HT-29 (cell line): ENCODE measurements at places on chromosomes 16 and 17.

DNA sequence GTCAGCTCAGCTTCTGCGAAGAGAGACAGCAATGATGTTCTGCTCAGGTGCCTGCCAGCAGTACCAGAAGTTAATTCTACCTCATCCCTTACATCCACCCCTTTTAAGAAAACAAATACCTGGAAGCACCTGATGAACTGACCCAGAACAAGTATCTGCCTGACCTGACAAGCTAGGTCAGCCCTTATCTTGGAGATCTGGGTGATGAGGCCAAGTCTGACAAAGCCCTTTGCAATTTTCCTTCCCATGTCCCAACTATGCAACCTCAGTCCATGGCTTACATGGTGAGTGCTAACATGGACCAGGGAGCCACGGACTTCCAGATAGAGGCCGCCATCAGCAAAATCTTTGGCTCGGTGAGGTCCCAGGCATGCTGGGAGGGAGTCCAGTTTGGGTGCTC is 3.6 kb downstream of the ACADVL start:
- no peak for DNase-seq

GRCh38 chr16:23788685-23789084 is 33.9 kb downstream of the CHP2 start:
- no peak for DNase-seq

GRCh38 chr16:53636978-53637377 is 66.7 kb downstream of the RPGRIP1L start:
- DNase-seq, result no peak

- peak; percentile 48 for DNase-seq
Observed at GRCh38 chr16:85554889-85555718, 58.0 kb upstream of the GSE1 start.

DNA sequence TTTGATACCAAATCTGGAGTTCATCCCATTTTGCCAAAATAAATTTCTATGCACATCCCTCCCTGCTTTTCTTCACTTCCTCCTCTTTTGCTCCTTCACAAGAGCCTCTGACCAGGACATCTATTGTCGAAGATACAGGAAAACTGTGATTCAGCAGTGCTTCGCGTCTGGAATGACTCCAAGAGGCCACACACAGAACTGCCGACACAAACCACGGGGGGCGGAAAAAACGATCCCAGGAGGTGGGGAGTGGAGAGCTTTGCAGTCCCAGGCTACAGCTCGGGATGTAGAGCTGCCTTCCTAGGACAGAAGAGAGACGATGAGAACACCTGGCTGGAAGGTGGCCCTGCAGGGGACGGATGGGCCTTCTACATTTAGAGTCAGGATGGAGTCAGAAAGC is 102.8 kb downstream of the XYLT1 start:
- peak; percentile 7 for DNase-seq

DNA sequence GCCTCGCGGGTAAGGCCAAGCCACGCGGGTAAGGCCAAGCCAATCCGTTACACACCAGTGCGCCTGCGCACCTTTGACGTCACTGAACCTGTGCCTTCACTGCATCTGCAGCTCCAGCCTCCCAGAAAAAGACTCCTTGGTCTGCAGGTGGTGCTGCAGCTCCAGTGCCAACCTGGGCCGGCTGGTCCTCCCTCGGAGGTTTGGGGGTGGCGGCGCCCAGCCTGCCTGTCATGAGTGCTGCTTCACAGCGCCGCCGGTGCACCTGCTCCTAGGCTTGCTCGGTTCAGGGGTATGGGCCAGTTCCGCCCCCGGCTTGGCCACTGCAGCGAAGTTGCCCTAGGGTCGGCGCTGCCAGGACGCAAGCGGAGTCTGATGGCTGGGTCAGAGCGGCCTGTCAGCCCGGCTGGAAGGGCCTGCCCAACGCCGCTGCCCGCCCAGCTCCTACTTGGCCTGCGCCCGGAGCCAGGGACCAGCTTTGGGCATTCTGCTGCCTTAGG is 146.6 kb downstream of the USP22 start:
- DNase-seq, result peak; percentile 3

DNA sequence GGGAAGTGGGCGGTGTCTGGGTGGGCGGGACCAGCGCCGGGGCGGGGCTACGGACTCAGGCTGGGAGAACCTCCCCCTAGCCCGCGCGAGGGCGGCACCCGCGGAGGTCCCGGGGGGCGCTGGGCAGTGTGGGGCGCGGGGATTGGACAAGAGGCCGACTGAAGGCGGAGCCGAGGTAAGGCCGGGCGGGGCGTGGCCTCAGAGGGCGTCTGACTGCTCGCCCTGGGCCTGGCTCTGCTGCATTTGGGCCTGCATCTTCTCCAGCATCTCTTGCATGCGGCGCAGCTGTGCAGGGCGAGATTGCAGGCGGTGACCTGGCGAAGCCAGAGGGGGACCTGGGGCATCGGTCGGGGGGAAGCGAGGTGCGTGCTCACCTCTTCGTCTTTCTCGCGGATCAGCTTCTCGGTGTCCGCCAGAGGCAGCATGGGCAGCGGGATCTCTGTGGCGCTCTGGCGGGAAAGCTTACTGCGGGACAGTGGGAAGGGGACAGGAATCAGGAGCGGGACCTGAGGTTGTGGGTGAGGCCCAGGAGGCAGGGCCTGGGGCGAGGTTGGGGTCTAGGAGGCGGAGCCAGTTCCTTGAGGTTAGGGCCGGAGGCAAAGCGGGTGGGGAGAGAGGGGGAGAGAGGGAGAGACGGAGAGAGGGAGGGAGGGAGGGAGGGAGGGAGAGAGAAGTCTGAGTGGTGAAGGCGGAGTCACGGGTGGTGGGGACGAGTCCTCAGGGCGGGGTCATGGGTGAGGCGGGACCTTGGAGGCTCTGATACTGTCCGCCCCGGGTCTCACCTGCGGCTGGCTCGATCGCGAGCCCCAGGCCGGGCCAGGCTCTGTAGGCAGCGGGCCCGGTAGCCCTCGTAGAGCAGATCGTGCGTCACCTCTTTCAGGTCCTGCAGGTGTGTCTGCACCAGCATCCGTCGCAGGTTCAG is 3.9 kb downstream of the SEPTIN1 start:
- DNase-seq, result peak; percentile 96

DNA sequence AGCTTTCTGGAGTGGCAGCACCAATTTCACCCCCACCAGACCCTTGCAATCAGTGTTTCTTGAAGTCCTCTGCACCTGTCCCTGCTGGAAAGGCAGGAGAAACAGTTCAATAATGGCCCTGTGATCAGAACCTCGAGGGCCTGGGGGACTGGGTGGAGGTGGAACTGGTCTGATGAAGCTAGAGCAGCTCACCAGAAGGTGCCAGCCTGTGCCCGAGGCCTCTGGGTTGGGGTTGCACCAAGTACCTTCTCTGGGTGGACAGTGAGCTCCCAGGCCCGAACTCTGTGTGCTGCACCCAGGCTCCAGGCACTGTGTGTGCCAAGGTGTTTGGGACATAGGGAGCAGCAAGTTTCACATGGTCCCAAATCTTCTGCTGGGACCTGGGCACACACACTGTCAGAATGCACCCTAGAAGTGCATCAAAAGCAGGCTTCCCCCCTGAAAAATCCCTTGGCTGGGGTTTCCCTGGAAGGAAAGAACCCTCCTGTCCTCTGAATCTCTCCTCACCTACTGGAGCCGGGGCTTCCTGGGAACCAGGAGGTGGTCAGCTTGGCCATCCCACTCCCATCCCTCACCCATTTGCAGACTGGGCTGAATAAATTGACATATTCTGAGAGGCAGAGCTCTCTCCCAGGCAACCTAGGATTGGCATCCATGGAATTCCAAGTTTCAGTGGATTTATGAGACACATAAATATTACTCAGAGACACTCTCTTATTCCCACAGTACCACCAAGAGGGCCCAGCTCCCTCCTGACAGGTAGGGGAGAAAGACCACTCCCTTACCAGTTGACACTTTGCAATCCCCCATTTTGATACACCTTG is 17.4 kb downstream of the CD300LG start:
- no peak for DNase-seq
